Thoracic aorta (tissue), 2 donors: ENCODE measurements at places on chromosomes 6 and 20. TPM values are rescaled to one million over a fixed set of nuclear protein-coding genes. Genes with fewer than 3 reads are reported as not detected.

GRCh38 chr6:149212206-149212605, 105.3 kb upstream of the TAB2 start:
- no peak for DNase-seq
- H3K36me3 ChIP-seq = no peaks in the 10 kb centered on the region
- no peaks in the 10 kb centered on the region for H3K4me1 ChIP-seq
- H3K27me3 ChIP-seq = no peaks in the 10 kb centered on the region
- no peak overlapping the region for H3K4me3 ChIP-seq
- H3K27ac ChIP-seq = no peak overlapping the region

DNA sequence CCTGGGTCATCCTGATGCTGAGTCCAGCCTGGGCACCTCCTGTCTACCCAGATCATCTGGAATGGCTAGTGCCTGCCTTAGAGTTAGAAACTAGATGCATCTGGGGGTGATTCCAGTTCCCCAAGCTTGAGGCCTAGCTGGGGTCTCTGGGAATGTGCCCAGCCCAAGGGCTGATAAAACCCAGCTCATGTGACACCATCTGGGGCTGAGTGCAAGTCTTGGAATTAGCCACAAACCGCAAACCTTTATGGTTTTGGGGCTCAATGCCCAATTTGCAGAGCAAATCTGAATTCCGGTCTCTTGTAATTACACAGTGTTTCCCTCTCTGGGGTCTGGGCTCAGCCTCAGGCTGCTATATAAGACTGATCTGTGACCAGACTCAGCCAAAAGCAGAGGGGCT, at the start of gene BPIFB4:
Gene BPIFB4, plus strand, starts transcription at position 385 of the 400 bp plus-strand sequence. CDS start 1,884 bp downstream, outside the sequence.
- H3K4me3 ChIP-seq = no peak within 1 kb of the TSS
- DNase-seq = no peak
- no peaks in the 10 kb centered on the region for H3K4me1 ChIP-seq
- H3K27me3 ChIP-seq = no peaks in the 10 kb centered on the region
- H3K36me3 ChIP-seq = no peaks in the 10 kb centered on the region

DNA sequence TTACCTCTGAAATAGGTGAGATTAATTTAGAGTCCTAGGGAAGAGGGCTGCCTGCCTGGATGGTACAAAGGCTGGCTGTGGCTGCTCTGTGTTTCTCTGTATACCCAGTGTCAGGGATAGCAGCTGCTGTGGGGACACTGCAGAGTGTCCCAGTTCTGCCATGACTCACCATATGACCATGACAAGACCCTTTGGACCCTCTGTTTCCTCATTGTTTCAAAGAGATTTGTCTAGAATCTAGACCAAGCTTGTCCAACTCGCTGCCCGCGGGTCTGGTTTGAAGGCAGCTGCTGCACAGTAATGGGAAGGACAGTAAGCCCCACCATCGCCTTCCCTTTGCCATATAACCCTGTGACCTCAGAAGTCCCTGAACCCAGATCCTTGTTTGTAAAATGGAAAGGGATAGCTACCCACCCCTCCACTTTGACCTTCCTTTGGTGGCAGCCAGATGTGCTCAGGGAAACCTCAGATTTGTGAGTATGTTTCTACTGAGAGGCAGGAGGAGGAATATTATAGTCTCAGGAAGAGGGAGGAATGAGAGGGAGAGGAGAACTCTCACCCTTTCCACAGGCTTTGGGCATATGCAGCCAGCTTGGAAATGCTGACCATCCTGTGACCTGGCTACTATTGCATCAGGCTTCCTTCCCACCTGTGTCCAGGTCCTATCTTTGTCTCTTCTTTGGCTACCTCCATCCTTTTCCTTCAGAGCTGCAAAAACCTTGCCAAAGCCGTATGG, 14.0 kb downstream of the PLCG1 start:
- no peak for DNase-seq
- H3K4me3 ChIP-seq = no peak overlapping the region
- H3K36me3 ChIP-seq = no peaks in the 10 kb centered on the region
- H3K27me3 ChIP-seq = no peaks in the 10 kb centered on the region

DNA sequence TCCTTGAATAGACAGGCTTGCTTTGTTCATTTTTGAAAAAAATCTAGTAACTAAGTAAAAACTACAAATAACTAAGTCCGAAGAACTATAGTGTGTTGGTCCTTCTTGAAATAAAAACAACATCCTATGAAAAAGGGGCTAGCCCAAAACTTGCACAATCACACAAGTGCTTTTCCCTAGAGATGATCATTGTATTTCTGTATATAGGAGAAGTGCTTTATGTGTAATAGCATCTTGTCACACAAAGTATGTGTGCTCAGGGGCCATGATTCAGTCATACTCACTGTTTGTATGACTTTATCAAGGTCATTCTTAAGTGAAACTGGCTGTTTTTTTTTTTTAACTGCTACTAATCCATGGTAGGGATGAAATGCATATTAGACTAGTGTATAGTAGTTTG, 179.8 kb downstream of the DTNBP1 start:
- H3K36me3 ChIP-seq = peaks cover 6% of the 10 kb centered on the region
- no peak overlapping the region for H3K27ac ChIP-seq
- H3K4me3 ChIP-seq = no peak overlapping the region
- DNase-seq = no peak

DNA sequence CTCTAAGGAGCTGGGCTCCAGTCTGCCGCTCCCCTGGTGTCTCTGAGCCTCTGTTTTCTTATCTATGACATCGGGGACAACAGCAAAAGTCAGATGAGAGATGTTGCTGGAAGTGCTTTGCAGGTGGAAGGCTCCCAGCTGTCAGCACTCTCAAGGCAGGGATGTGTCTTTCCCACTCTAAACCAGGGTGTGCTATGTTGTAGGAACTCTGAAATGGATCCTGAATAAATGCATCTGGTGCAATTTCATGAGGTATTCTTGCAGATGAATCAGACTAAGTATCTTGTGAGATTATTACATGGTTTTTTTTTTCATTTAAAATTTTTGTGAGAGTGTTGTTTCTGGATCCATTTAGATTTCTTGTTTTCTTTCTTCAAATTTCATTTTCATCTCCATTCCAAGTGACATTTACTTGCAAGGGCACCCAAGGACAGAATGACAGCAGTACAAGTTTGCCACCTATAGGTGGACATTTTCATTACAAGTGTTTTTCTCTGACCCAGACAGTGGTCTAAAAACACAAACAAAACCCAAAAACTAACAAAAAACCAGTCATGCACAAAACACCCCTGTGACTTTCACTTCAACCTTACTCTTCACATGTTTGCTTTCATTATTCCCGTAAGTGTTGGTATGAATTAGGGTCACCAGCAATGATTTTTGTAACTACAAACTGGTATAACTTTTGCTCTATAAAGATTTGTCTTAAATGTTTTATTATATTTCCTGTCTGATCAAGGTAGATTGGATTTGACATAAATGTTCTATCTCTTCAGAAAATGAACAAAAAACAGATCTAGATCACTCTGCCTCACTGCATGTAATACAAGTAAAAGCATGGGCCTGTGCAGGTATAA, 14.7 kb upstream of the SIM1 start:
- no peak for DNase-seq
- no peak overlapping the region for H3K27ac ChIP-seq
- no peaks in the 10 kb centered on the region for H3K27me3 ChIP-seq
- H3K4me3 ChIP-seq = no peak overlapping the region

DNA sequence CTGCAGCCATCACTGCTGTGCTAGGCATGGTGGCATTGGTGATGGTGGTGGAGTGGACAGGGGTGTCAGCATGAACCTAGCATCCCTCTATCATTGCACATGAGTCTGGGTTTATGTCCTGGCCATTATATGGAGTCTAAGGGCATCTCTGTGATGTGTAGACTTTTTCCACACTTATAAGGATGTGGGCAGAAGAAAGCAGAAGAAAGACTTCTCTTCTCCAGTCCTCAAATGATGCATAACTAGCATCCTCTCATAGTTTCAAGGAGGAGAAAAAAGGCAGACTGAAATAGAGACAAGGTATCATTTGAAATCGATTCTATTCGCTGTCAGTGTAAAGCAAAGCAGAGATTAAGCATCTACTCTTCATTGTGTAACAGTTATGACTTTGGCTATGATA, 140.0 kb upstream of the ATXN1 start:
- H3K27ac ChIP-seq = no peak overlapping the region
- no peaks in the 10 kb centered on the region for H3K36me3 ChIP-seq
- H3K27me3 ChIP-seq = no peaks in the 10 kb centered on the region
- H3K4me1 ChIP-seq = no peaks in the 10 kb centered on the region
- no peak overlapping the region for H3K4me3 ChIP-seq
- no peak for DNase-seq

DNA sequence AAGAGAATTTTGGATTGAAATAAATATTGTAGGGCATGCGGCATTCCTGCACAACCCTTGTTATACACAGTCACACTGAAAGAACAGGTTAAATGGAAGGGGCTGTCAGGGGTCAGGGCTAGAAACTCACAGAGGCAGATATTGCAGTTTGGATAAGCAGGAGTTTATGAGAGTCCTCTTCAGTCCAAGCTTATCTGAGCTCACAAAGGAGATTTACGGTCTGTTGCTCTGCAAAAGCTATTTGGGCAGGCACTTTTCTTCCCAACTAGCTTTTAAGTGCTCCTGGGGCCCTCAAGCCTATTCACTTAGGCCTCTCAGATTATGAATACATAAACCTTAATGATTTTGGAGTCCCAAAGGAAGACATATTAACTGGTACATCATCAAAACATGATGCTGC, 156.2 kb downstream of the SOX4 start:
- H3K4me1 ChIP-seq = peaks cover 18% of the 10 kb centered on the region
- H3K27me3 ChIP-seq = no peaks in the 10 kb centered on the region
- H3K27ac ChIP-seq = no peak overlapping the region
- H3K4me3 ChIP-seq = no peak overlapping the region
- no peaks in the 10 kb centered on the region for H3K36me3 ChIP-seq

DNA sequence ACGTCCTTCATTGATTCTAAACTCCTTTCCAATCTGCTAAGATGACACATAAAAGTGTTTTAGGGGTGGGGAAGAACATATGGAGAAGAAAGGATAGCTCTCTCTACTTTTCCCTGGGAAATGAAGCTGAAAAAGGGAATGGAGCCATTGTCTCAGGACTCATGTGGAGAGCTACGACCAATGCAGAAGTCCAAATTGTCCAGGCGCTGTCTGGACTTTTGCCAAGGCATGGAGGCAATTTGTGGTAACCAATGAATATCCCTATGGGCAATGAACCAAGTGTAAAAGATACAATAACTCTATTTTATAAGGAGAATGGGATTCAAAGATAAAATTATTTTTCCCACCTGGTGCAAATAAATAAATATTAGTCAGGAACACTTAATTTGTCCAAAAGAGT, 16.1 kb downstream of the FBXL4 start:
- no peaks in the 10 kb centered on the region for H3K27me3 ChIP-seq
- peaks cover 28% of the 10 kb centered on the region for H3K4me1 ChIP-seq
- no peak overlapping the region for H3K27ac ChIP-seq
- DNase-seq = no peak
- no peak overlapping the region for H3K4me3 ChIP-seq

- DNase-seq = no peak
- H3K4me3 ChIP-seq = peak overlapping the region; percentile 73
- H3K27ac ChIP-seq = peak overlapping the region; percentile 72
- H3K36me3 ChIP-seq = no peaks in the 10 kb centered on the region
- H3K4me1 ChIP-seq = peaks cover 14% of the 10 kb centered on the region
- H3K27me3 ChIP-seq = no peaks in the 10 kb centered on the region
These were observed 298.2 kb downstream of the PHACTR1 start for GRCh38 chr6:13014504-13015378.

DNA sequence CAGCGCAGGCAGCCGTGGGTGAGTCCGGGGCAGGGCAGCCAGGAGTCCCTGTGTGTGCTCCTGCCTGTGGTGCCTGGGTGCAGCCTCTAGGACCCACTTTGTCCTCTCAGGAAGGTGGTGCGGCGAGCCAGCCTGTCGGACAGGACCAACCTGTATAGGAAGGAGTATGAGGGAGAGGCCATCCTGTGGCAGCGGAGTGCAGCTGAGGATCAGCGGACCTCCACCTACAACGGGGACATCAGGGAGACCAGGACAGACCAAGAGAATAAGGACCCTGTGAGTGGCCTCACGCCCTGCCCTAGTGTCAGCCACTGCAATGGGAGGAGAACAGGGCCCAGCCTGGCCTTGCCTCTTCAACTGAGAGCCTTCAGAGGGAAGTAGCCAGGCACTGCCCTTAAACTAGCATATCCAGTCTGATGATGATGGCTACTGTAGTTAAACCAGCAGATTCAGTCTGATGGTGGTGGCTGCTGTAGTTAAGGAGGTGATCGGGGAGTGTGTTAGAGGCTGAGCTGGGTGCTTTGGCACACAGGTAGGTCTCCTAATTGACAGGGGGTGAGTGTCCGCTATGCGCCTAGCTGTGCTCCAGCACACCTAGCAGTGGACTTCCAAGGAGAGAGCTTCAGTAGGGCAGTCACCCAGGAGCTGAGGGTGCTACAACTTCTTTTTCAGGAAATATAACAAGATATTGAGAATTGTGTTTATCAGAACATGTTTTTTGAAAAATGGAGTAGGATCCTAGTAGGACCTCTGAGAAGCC, 18.1 kb upstream of the FAM83D start:
- H3K27ac ChIP-seq = no peak overlapping the region
- no peaks in the 10 kb centered on the region for H3K36me3 ChIP-seq
- no peak for DNase-seq
- H3K4me3 ChIP-seq = no peak overlapping the region
- H3K4me1 ChIP-seq = no peaks in the 10 kb centered on the region

GRCh38 chr6:88982720-88983119, 19.3 kb upstream of the RNGTT start:
- peaks cover 8% of the 10 kb centered on the region for H3K4me1 ChIP-seq
- H3K27ac ChIP-seq = no peak overlapping the region
- H3K36me3 ChIP-seq = no peaks in the 10 kb centered on the region
- H3K4me3 ChIP-seq = peak overlapping the region; percentile 42
- no peaks in the 10 kb centered on the region for H3K27me3 ChIP-seq

DNA sequence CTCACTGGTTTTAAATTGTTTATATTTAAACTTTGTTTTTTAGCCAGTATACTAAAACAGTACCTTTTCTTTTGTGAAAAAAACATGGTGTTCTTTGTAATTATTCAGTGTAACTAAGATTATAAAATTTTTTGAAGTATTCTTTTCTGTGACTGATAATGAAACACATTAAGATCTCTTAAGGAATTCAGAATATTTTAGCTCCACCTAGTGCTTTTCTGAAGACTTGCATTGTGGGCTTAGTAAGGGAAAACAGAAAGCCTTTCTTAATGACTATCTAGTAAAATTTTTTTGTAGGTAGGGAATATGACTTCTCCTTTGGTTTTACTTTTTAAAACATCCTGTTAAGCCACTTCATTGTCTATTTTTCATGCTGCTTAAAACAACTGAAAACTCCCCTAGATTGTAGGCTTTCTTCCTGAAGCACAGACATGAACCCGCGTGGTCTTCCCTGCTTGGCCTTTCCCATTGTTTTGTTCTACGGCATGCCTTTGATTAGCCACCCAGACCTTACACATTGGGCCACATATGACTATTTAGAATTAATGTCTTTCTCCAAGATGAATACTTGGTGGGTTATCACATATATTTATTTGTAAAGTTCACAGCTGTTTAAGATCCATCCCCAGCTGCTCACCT, 72.1 kb downstream of the AFDN start:
- no peak for DNase-seq
- no peak overlapping the region for H3K27ac ChIP-seq
- no peak overlapping the region for H3K4me3 ChIP-seq
- no peaks in the 10 kb centered on the region for H3K36me3 ChIP-seq
- no peaks in the 10 kb centered on the region for H3K27me3 ChIP-seq

- peak overlapping the region; percentile 72 for H3K4me3 ChIP-seq
- DNase-seq = no peak
- peaks cover 20% of the 10 kb centered on the region for H3K4me1 ChIP-seq
- H3K27me3 ChIP-seq = no peaks in the 10 kb centered on the region
- H3K27ac ChIP-seq = peak overlapping the region; percentile 90
- H3K36me3 ChIP-seq = no peaks in the 10 kb centered on the region
These were observed 65.0 kb upstream of the EEF1A1 start for GRCh38 chr6:73585566-73586415.

MRAP2 gene
- total RNA-seq = 104 TPM

LYRM2 gene
- 18.1 TPM for total RNA-seq

HRH3 gene
- total RNA-seq = not detected

LCA5 gene
- total RNA-seq = 4.6 TPM

GPR63 gene
- total RNA-seq = 0.99 TPM
